ENCODE measurements at places on chromosomes 6 and 20. TPM values are rescaled to one million over a fixed set of nuclear protein-coding genes. Genes with fewer than 3 reads are reported as not detected.

WFDC10B gene
- not detected for total RNA-seq

RPS6KA2 gene
- 65.1 TPM for total RNA-seq

RTN4IP1 gene
- total RNA-seq: 2.9 TPM

SEL1L2 gene
- total RNA-seq: not detected

CASS4 gene
- total RNA-seq: 0.74 TPM

IRAK1BP1 gene
- 4.2 TPM for total RNA-seq

RAB23 gene
- 31.4 TPM for total RNA-seq

RIPOR3 gene
- 38.1 TPM for total RNA-seq
